ENCODE measurements at places on chromosomes 1 and 21.

GRCh38 chr1:153336650-153337049, 12.0 kb downstream of the PGLYRP4 start:
- no peak for DNase-seq

DNA sequence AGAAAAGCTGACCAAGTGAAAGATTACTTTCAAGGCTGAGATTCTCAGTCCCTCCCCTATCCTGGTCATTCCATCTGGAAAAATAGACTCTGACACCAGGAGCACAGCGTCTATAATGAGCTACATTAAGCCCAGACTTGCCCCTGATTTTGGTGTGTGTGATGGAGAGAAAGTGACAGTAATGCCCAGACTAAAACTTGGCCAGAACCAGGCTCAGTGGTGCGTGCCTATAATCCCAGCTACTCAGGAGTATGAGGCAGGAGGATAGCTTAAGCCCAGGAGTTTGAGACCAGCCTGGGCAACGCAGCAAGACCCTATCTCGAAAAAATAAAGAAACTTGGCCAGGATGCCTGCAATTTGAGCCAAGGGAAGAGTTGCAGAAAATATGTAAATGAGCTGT, 15.9 kb downstream of the PLEKHA6 start:
- DNase-seq = no peak

DNA sequence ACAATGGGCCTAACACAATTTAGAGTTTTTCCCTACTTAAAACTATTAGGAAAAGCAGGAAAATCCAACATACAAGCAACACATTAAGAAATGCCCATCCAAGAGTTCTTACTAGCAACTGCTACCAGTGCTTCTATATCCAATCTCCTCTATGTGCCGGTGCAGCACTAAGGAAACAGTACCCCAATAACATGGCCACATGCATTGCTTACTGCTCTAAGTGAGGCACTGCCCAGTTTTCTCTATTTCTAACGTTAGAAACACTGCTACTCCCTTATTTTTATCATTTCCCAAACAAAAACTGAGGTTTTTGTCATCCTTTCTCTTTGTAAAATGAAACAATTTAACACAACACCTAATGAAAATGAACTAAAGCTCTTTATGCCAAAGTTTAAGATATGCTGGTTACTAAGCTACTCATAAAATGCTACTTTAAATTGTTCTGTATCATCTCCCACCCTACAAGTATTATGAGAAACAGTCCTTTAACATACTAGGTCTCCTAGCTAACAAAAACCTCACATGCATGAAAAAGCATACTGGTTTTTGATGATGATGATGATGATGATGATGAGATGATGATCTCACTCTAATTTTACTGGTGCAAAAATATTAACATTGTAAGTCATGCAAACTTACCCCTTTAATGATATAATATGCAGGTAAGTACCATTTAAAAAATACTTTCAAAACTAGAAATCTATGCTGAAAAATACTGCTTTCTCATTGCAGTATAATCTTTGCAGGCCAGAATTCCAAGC, 90.7 kb upstream of the TTC39A start:
- no peak for DNase-seq

DNA sequence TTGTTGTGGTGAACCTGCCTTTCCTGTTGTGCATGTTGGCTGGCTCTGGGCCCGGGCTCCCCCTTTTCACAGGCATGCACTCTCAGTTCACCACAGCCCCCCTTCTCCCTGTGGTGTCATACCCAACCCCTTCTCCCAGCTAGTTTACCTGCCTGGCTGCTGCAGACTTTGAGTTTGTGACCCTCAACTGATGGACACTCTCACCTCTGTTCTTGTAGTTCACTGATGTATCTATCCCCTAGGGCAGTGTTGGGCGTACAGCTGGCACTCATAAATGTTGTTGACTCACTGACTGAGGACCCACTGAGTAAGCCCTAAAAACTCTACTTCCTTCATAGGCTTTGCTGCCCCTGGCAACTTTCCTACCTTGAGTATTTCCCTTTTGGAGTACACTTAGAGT, 54.9 kb downstream of the WDR64 start:
- DNase-seq = no peak

DNA sequence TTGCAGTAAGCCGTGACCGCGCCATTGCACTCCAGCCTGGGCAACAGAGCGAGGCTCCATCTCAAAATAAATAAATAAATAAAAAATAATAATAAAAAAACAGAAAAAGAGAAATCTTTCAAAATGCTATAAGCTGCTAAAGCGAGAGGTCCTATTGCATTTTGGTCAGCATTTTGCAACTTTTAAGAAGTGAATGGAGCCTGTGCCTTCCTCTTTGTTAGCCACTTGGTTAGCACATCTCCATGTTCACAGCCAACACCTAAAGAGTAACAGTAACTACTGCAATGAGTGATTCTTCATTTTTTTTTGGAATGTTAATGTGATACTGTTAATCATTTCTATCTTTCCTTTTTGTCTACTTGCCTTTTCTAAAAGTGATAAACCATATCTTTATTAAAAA, 80.6 kb downstream of the ERG start:
- DNase-seq = no peak

- no peak for DNase-seq
Measured at GRCh38 chr21:43918385-43918947, 53.4 kb downstream of the AGPAT3 start.

GRCh38 chr1:205926213-205926612, 17.0 kb downstream of the SLC26A9 start:
- DNase-seq = no peak

- DNase-seq = no peak
Measured at GRCh38 chr1:188241629-188242028, 1412.9 kb downstream of the PLA2G4A start.

GRCh38 chr1:1001057-1001783, 1.3 kb upstream of the HES4 start:
- no peak for DNase-seq

- no peak for DNase-seq
Measured at GRCh38 chr1:46422261-46422871, 28.2 kb downstream of the FAAH start.

GRCh38 chr21:31090376-31090775, 52.1 kb upstream of the KRTAP19-8 start:
- no peak for DNase-seq

GRCh38 chr1:99672038-99672437, 26.1 kb downstream of the PALMD start:
- no peak for DNase-seq

- DNase-seq = no peak
Measured at GRCh38 chr1:154725865-154726264, 117.9 kb upstream of the ADAR start.

GRCh38 chr1:70961374-70961975, 86.1 kb downstream of the PTGER3 start:
- no peak for DNase-seq

GRCh38 chr21:35135481-35135880, 86.4 kb upstream of the RUNX1 start:
- DNase-seq = no peak

DNA sequence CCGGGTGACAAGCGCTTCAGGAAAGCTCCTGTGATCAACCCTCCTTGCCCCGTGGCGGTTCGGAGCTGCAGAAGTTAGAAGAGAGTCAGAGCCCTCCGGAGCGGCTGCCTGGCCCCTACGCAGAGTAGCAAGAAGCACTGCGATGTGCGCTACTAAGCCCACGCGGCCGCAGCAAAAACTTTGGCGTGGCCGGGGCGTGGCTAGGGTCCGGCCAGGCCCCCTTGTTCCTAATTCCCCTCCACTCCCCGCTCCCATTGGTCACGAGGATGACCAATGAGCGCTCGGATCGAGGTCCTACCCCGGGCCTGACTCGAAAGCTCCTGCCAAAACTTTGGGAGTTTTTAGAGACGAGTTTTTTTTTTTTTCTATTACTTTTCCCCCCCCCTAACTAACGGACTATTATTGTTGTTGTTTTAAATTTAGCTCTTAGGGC, at the start of gene HLX:
HLX (plus strand) TSS at position 368 of the 433 bp plus-strand sequence. CDS start 415 bp downstream, outside the sequence.
- no peak for DNase-seq

GRCh38 chr21:29080454-29080941, 7.0 kb upstream of the CCT8 start:
- no peak for DNase-seq

DNA sequence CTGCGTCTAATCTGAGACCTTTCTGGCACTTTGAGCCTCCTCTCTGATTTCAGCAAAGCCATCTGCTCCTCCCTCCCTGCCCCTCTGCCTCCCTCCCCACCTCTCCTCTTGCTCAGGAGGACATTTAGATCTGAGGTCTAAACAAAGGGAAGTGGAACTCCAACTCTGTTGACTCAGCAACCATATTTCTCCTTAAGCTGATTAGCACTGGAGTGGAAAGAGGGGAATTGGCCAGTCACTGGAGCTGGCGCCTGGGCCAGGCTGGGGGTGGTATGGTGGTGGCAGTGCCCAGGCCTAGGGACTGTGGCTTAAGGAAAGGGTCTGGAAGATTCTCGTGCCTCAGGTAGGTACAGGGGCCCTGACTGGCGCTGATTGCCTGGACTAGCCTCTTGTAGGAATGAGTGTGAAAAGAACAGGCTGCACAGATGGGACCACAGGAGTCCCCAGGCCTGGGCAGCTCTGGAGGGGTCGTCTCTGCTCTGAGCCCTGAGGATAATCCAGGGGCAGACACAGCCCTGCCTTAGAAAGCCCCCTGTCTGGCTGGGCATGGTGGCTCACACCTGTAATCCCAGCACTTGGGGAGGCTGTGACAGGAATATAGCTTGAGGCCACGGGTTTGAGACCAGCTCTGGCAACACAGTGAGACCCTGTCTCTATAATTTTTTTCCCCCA, 11.9 kb downstream of the SH2D2A start:
- no peak for DNase-seq

DNA sequence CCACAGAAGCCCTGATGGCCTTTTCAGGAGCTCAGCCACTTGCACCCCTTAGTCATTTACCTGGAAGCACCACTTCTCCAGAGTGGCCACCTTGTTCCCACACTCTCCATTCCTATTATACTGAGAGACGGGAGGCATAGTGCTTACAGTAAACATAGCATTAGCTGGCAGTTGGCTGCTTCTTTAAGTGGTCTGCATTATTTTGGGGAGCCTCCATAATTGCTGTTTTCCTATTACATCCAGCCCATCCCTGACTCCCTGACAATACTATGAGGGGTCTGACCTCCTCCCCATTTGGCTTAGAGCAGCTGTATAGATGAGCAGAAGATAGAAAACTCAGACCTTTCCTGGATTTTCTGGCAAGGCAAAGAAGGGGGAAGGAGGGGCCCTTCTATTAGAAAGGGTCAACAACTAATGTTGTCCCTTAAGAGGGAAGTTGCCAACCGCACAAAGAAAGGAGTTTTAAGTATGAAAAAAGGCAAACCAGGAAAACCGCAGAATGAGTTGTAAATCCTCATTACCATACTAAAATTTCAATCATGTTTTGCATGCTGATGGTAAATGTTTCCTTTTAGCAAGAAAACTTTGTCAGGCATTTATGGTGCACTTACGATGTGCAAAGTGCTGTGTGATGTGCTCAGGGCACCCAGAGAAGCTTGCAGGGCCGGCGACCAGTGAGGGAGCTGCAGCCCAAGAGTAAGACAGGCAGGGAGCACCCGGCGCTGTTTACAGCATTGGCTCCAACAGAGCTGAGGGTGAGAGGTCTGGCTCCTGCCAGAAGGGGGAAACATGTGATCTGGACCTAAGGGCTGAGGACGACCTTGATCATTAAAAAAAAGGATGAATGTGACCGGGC, 167.3 kb downstream of the ZZZ3 start:
- DNase-seq = no peak

- no peak for DNase-seq
Measured at GRCh38 chr21:42189860-42190485, 29.0 kb upstream of the ABCG1 start.

DNA sequence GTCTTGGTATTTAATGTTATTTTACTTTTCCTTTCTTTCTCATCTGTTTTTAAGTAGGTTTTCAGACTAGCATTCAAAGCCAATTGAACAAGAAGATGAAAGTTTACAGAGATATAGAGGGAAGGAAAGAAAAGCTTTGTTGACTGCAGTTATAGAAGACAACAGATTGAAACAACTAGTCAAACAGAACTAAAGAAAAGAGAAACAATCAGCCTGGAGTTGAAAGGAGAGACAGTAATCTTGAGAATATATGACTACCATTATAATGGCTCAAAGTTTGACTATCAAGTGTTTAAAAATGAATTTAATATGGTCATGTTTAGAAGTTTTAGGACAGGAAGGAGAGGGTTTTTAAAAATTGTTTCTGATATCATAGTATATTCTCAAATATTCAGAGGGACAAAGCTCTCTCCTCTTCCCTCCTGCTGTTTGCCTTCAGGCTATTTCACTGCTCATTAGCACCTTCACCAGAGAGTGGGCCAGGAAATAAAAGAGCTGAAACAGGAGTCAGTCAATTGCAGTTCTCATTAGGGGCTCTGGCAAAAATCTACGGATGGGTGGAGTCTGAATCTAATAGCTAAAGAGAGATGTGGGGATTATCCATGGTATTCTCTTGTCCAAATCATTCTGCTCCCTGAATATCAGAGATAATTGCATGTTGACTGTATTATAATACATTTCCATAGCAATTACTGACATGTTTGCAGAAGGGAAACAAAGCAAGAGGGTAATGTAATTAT, 577.8 kb downstream of the BRINP3 start:
- DNase-seq = no peak

DNA sequence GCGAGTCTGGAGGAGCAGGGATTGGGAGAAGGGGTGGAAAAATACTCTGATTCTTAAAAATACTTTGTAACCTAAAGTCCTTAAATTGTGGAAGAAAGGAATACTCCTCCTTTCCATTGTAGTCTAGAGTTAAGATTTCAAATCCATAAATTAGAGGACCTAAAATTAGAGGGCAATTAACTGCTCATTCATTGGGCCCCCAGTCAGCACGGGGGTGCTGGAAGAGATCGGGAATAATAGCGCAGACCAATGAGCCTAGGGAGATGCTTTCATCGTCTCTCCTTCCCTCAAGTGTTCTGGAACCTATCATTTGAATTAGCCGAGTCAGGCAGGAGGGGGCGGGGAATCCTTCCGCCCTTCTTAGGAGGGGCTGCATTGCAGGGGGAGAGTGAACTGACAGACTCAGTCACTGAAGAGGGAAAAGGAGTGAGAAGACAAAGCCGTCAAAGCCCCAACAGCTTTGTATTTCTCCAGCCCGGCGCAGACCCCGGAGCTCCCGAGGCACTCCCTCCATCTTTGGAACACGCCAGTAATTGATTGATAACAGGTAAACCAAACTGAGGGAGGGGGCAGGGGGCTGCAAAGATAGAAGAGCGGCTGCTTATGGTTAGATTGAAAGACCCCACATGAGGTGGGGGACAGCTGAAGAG, at the start of gene MLLT11:
MLLT11 (plus strand) TSS at position 391 of the 650 bp plus-strand sequence. CDS start 6,828 bp downstream, outside the sequence.
- no peak for DNase-seq

GRCh38 chr21:42671778-42672593, 18.6 kb downstream of the PDE9A start:
- no peak for DNase-seq

GRCh38 chr1:100290291-100290690, 24.3 kb downstream of the RTCA start:
- DNase-seq = no peak

DNA sequence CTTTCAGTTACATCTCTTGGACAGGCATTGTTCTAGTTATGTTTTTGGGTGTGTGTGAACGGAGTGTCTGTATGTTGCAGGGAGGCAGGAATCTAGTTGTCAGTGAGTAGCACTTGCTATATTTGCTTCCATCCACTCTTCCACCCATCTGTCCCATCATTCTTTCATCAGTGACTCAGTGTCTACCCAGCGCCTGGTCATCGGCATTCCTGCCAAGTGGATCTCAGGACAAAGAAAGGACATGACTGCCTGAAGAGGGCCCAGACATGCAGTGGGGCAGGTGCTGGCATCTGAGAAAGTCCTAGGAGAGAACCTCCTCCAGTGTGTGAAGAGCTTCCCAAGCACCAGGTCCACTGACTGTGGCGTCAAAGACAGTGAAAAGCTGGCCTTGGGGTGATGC, 27.3 kb upstream of the MAGOH start:
- DNase-seq = no peak
